CMK (cell line): ENCODE measurements at places on chromosomes 1 and 21.

DNA sequence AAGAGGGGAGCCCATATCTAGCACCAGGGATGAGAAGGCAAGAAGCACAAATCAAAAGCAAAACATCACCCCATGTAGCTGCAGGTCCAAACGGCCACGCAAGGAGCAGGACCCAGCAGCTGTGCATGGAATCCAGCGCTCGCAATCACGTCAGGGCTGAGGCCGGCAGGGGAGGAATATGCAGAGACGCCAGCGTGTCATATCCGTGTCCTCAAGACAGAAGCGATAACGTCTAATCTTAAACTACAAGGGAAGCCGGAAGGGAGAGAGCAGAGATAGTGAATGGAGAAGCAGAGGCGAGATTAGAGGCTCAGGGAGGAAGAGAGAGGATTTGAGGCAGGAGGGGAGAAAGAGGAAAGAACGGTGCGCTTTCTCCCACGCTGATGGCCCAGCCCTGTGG, 39.1 kb downstream of the FBXO2 start:
- peak; percentile 72 for DNase-seq

GRCh38 chr1:228095161-228095560, 8.0 kb downstream of the C1orf35 start:
- DNase-seq: no peak

- DNase-seq: no peak
Observed at GRCh38 chr1:228490120-228491078, 3.2 kb downstream of the RNF187 start.

- no peak for DNase-seq
Observed at GRCh38 chr1:63787875-63788274, 14.1 kb downstream of the ROR1 start.

GRCh38 chr1:172468296-172468695, 24.4 kb upstream of the PIGC start:
- DNase-seq: no peak

GRCh38 chr21:42406201-42406621, 2.5 kb downstream of the UBASH3A start:
- DNase-seq: no peak

DNA sequence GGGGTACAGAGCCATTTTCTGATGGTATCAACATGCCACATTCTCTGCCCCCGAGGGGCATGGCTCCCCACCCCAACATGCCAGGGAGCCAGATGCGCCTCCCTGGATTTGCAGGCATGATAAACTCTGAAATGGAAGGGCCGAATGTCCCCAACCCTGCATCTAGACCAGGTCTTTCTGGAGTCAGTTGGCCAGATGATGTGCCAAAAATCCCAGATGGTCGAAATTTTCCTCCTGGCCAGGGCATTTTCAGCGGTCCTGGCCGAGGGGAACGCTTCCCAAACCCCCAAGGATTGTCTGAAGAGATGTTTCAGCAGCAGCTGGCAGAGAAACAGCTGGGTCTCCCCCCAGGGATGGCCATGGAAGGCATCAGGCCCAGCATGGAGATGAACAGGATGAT, 50.6 kb downstream of the ACP6 start:
- DNase-seq: no peak

DNA sequence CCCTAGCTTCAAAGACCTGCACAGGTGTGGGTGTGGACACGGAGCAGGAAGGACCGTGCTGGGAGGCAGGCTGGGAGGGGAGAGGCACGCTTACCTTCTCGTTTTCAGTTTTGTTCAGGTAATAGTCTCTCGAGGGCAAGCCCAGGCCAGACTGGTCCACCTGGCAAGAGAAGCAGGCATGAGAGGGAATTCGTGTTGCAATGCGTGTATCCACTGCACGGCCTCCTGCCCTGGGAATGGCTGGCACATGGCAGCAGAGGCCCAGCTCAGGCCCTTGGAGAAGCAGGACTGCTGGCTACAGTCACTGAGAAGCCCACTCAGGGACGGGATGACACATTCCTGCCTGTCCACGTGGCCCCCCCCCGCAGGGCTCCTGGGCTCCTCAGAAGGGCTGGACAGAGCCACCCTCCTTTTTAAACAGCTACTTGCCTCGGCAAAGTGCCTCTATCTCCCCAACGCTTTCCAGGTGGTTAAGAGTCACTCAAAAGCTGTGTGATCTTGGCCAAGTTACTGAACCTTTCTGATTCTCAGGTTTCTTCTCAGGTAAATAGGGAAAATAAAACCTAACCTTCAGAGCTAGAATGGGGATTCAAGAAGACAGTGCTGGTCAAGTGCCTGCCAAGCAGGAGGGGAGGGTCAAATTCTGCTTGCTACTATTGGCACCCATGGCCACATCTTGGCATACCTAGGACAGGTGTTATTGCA, 32.7 kb downstream of the ECE1 start:
- DNase-seq: no peak

DNA sequence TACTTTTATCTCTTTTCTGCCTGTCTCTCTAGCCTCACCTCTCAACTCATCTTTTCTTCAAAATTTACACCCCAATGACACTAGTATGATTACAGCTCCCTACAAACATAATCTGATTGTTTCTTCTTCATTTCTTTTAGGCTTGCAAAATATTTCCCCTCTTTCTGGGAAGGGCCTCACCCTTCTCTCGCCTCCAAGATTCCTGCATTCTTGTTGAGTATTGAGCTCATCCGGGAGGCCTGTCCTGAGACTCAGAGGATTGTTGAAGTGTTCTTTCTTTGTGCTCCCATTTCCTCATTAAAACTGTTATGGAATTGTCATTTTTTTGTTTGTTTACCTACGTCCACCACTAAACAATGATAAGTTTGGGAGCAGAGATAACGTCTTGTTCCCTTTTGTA, 99.1 kb upstream of the CHRM3 start:
- no peak for DNase-seq

DNA sequence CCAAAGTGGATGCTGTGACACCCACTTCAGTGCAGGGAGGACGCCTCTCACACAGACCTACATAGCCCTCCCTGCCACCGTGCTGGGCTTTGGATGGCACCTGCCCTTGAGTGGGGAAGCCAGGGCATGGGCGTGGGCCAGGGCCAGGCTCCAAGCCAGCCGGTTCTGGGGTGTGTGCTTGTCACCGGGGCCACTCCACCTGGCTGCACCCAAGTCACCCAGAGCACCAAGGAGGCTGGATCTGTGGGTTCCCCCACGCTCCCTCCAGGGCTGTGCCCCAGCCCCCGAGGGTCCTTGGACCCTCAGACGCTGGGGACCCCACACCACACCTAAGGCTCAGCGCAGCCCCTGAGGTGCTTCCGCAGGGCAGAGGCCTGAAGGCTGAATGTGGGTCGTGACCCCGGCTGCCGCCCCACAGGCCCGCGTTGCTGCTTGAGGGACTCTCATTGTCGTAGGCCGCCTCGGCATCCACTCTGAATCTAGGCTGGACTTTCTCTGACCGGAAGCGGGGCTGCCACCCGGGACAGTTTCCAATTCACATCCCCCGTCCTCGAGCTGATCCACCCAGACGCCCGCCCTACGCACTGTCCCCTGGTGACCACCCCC, 1.5 kb downstream of the MXRA8 start:
- no peak for DNase-seq

DNA sequence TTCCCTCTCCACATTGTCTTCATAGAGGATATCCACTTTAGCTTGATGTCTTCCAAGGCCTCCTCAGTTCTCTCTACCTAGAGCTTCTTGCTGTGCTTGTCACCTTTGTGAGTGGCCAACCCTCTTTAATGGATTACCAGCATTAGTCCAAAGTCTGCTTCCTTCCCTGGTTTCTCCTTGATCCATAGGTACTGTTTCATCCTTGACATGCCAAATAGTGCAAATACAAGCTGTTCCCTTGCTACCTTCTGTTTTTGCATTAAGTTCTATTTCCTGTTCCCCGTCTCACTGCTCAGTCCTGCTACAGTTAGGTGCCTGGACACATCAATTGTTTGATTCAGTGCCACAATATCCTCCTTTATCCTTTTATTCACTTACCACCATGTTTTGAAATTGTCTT, 19.2 kb downstream of the MAST2 start:
- DNase-seq: no peak

DNA sequence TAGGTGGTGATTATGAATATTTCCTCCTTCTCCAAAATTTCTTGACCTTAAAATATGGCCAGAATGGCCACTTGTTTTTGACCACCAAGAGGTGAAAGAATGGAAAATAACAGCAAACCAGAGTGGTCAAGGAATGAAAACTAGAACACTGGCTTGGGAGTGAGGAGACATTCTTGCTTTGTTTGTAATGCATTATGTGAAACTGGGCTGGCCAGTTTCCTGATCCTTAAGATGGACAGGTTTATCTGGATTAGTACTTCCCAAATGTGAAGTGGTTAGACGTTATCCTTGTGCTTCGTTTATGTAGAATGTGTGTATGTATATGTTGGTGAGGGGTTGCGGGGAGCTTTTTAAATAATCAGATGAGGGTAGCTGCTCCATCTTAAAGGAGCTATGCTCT, 12.8 kb downstream of the PLA2G4A start:
- DNase-seq: no peak

DNA sequence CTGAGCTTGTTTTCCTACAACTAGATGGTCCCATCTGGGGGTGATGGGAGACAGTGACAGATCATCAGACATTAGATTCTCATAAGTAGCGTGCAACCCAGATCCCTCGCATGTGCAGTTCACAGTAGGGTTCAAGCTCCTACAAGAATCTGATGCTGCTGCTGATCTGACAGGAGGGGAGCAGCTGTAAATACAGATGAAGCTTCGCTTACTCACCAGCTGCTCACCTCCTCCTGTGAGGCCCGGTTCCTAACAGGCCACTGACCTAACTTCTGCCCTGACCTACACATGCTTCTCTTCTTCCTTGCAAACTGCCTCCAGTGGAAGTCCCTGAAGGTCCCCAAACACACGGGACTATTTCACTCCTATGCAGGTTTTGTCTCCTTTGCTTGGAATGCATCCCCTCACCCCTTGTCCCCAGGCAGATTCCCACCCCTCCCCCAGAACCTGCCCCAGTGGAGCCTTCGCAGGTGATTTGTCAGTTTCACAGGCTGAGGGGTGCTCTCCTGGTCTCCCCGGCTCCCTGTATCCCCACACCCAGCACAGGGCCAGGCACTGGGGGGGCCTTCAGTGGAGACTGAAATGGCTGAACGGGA, 5.7 kb upstream of the ZBTB48 start:
- no peak for DNase-seq

DNA sequence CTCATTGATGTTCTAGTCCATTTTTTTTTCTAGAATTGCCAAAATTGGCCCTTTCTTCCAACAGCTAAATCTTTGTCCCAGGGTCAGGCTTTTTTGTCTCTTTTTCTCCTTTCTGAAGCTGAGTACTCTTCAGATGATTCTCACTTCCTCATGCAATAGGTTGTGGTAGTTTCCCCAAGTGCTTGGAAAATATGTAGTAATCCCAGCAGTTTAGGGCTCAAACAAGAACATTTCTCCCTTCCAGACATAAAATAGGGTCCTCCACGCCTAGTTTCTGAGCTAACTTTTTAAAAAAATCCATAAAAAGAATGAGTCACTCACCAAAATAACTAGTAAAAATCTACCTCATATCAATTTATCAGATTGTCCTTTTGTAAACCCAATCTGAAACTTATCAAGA, 10.0 kb upstream of the MCOLN3 start:
- DNase-seq: no peak

- DNase-seq: no peak
Observed at GRCh38 chr1:227321035-227321434, 2.7 kb upstream of the CDC42BPA start.

GRCh38 chr1:97920832-97921571, at the start of gene DPYD:
Gene DPYD, minus strand, starts transcription at chr1:97921034. Its CDS starts 112 bp downstream, at chr1:97920922.
- peak; percentile 14 for DNase-seq

DNA sequence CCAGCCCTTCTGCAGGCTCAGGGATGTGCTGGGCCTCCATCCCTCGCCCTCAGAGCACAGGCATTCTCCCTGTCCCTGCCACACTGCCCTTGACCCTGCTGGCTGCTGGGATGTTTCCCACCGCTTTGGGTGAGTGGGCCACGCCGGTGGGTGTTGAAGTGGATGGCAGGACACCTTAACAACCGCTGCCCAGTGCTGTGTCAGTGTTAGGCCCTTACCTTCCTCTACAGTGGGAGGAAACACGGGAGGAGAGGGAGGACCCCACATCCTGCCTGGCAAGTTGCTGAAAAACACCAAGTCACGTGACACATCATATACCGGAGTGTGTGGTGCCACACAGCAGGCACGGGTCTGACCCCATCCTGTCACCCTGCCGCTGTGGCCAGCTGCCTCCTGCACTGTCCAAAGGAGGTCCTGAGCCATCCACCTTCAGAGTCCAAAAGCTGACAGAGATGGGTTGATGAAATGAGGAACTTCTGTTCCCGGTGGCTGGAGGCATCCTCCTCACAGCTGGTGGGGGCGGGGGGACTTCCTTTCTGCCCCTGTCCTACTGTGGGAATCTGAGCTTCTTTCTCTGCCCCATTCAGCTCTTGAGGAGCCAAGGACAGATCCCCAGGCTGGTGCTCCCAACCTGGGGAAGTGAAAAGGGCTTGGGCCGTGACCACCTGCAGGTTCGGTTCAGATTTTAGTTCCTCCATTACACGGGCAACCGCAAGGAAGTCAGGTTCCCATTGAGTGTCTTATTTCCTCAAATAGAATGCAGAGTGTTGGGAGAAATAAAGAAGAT, 3.2 kb upstream of the THEMIS2 start:
- peak; percentile 96 for DNase-seq

- DNase-seq: no peak
Observed at GRCh38 chr21:41993744-41994143, 16.4 kb downstream of the ZBTB21 start.

DNA sequence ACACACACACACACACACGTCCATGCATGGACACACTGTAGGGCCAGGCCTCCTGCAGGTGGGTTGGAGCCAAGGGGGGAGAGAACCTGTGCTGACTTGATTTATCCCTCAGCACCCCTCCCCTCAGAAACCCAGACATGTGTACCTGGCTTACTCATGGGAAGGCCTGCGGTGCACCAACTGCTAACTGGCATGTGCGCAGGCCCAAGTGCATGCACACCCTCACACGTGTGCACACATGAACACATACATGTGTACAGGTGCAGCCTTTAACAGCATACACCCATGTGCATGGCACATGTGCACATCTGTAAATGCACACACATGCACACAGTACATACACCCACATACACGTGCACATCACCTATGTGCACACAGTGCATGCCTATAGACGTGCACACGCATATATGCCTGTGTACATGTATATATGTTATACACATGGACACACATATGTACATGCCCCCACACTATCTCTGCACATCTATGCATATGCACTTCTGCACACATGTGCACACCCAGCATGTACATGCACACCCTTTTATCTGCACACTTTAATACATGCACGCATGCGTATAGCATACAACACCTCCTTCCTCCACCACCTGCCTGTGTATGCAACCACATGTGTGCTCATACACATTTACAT, 67.5 kb downstream of the TRIM11 start:
- DNase-seq: no peak

DNA sequence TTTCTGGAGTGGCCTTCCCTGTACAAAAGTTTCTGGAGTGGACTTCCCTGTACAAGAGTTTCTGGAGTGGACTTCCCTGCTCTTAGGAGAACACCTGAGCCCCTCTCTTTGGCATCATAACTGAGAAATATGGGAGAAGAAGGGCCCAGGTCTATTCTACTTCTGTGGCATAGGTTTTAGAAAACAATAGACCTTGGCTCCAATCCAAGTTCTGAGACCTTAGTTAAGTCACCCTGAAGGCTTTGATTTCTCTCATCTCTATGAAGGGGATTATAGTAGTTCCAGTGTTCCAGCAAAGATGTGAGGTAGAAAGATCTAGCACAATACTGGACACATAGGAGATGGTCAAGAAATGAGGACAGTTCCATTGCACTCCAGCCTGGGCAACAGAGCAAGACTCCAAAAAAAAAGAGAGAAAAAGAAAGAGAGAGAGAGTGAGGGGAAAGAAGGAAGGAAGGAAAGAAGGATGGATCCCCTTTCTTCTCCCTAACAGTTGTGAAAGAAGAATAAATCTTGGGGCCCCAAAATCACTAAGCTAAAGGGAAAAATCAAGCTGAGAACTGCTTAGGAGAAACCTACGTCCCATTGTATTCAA, 13.3 kb upstream of the EIF4G3 start:
- no peak for DNase-seq
